Posterior vena cava (tissue), 2 donors: ENCODE measurements at places on chromosomes 6 and 20. TPM values are rescaled to one million over a fixed set of nuclear protein-coding genes. Genes with fewer than 3 reads are reported as not detected.

HLA-E gene
- 304 TPM for total RNA-seq

OR2H2 gene
- total RNA-seq: not detected

FOXA2 gene
- not detected for total RNA-seq

BANF2 gene
- not detected for total RNA-seq

REM1 gene
- total RNA-seq: 5.2 TPM

GRM1 gene
- total RNA-seq: 0.05 TPM

INSM1 gene
- total RNA-seq: not detected

ZFP57 gene
- 0.24 TPM for total RNA-seq

FERMT1 gene
- not detected for total RNA-seq

HLA-DQA2 gene
- 0.52 TPM for total RNA-seq

SOX4 gene
- total RNA-seq: 7.4 TPM

DEFB132 gene
- not detected for total RNA-seq

VARS2 gene
- 13.8 TPM for total RNA-seq

SLPI gene
- total RNA-seq: 74.0 TPM

HMGN4 gene
- total RNA-seq: 54.2 TPM

SEMG1 gene
- total RNA-seq: not detected

PSORS1C2 gene
- total RNA-seq: not detected

CCDC170 gene
- 1.3 TPM for total RNA-seq

NFATC2 gene
- total RNA-seq: 11.8 TPM

PERP gene
- total RNA-seq: 8.8 TPM

CFAP206 gene
- total RNA-seq: not detected

KCNG1 gene
- not detected for total RNA-seq

PTCHD4 gene
- 1.2 TPM for total RNA-seq

SLC32A1 gene
- not detected for total RNA-seq

ZNF391 gene
- total RNA-seq: 3.3 TPM

LGSN gene
- total RNA-seq: not detected

CAGE1 gene
- total RNA-seq: not detected

TMEM200A gene
- total RNA-seq: 24.0 TPM

IPCEF1 gene
- total RNA-seq: 4.0 TPM

MPIG6B gene
- 0.52 TPM for total RNA-seq

HLA-DRA gene
- total RNA-seq: 225 TPM

CALHM4 gene
- total RNA-seq: not detected

AFG1L gene
- total RNA-seq: 5.0 TPM

PRRT1 gene
- total RNA-seq: 3.6 TPM

SLC17A2 gene
- not detected for total RNA-seq

OR2J3 gene
- total RNA-seq: not detected

GGTLC1 gene
- not detected for total RNA-seq

ZBTB46 gene
- total RNA-seq: 11.9 TPM

NKAIN4 gene
- not detected for total RNA-seq

STMND1 gene
- total RNA-seq: not detected

DEFB114 gene
- total RNA-seq: not detected

GPR63 gene
- 0.90 TPM for total RNA-seq

LRRC73 gene
- 0.90 TPM for total RNA-seq

NR2E1 gene
- total RNA-seq: not detected

ARID1B gene
- total RNA-seq: 84.6 TPM

OOEP gene
- 0.24 TPM for total RNA-seq
